SIG-M5 (cell line): ENCODE measurements at places on chromosomes 4 and X.

- no peak for DNase-seq
These were observed 88.8 kb downstream of the SORCS2 start for GRCh38 chr4:7280926-7281690.

DNA sequence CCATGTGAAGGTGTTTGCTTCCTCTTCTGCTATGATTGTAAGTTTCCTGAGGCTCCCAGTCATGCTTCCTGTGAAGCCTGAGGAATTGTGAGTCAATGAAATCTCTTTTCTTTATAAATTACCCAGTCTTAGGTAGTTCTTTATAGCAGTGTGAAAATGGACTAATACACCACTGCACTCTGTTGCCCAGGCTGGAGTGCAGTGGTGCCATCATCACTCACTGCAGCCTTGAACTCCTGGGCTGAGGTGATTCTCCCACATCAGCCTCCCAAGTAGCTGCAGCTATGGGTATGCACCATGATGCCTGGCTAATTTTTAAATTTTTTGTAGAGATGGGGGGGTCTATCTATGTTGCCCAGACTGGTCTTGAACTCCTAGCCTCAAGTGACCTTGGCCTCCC is 15.8 kb upstream of the IGFBP7 start:
- DNase-seq, result no peak

DNA sequence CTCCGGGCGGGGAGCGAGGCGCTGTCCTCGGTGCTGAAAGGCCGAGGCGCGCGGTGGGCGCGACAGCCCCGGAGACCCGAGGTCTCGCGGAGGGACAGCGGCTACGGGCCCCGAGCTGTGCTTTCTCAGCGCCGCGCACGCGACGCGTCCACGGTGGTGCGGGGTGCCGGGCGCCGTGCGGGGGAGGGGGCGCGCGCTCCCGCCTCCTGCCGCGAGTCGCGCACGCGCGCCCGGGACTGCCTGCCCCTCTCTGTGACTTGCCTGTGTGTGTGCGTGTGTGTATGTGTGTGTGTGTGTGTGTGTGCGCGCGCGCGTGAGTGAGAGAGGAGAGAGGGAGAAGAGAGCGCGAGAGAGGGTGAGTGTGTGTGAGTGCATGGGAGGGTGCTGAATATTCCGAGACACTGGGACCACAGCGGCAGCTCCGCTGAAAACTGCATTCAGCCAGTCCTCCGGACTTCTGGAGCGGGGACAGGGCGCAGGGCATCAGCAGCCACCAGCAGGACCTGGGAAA is at the start of gene GRIA2:
Gene GRIA2 (plus strand): TSS at position 358 of the 511 bp plus-strand sequence. CDS start 315 bp downstream, outside the sequence.
- DNase-seq, result no peak

DNA sequence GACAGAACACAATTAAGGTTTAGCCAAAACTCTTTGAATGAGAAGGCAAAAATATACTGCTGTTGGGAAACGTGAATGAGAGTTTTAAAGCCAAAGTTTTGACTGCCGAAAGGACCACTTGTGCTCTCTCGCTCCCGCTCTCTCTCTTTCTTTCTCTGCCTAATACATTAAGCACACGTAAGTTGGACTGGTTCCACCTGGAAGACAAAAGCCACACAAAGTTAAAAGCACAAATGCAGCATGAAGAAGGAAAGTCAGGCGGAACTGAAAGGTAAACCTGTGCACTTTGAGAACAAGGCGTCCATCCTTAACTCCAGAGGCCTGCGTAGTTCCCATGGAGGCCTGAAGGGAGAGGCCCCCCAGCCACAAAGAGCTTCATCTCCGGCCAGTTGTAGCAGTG is 1.9 kb downstream of the DCAF12L2 start:
- no peak for DNase-seq

GRCh38 chr4:119190354-119190753 is 22.2 kb upstream of the USP53 start:
- no peak for DNase-seq

GRCh38 chr4:2417226-2417764 is 1.1 kb downstream of the ZFYVE28 start:
- no peak for DNase-seq

- no peak for DNase-seq
These were observed 22.8 kb downstream of the PIGG start for GRCh38 chr4:521636-522330.

DNA sequence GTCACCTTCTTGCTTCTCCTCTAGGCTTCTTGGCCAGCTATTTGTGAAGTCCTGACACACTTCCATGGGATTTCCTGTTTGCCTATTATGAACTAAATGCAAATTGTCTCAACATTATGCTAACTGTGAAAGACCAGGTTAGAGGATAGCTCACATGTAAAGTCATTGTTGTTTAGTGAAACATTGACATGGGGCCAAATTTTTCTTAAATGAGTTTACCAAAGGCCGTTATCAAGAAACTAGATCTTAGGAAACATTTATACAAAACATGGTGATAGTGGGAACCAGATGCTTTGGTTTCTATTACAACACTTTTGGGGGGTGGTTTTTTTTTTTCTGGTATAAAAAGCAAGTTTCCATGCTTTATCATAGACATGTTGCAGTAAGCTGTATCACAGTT is 466.8 kb upstream of the FAM241A start:
- no peak for DNase-seq

GRCh38 chrX:2632533-2633504 is 58.3 kb upstream of the CD99 start:
- DNase-seq, result no peak

GRCh38 chr4:135371137-135371536 is 1169.5 kb upstream of the PABPC4L start:
- no peak for DNase-seq

DNA sequence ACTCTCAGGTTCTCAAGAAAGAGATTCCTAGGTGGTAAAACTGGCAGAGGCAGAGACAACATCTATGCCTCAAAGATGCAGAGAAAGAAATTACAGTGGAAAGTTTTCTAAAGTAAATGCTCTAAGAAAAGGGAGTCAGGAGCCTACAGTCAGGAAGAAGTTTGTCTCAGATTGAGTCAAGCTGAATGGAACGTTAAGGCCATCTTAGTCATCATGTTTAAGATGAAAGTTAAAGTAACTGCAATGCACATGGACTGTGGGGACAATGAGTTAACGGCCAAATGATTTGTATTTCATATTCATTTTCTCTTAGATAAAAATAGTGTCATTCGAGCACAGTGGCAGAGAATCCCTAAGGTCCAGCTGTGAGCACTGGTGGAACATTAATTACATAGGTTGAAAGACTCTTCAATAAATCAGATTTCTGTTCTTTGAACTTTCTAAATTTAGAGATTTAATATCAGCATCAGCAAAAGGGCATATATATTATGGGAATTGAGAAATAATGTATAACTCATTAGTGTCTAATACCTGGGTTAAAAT is 384.6 kb downstream of the DTHD1 start:
- DNase-seq, result no peak

DNA sequence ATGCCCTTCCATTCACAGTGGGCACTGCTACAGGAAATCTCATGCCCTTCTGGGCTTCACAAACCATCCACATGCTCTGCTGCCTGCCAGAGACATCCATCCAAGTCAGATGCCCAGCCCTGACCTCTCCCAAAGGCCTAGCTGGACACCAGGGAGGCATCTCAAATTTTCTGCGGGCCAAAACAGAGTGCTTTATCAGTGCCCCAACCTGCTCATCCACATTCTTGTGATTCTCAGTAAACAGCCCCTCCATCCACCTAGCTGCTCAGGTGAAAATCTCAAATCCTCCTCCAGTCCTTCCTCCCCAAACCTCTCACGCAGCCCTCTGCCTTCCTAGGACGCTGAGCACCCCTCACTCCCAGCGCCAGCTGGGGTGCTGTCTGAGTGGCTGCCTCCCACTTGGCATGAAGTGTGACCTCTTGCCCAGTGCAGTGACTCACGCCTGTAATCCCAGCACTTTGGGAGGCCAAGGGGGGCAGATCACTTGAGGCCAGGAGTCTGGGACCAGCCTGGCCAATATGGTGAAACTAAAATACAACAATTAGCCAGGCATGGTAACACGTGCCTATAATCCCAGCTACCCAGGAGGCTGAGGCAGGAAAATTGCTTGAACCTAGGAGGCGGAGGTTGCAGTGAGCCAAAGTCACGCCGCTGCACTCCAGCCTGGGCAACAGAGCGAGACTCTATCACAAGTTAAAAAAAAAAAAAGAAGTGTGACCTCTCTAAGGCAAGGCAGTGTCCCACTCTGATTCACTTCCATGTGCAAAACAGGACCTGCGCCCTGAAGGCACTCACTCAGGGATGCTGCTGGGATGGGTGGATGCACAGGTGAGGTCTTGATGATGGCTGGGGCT is 1.7 kb upstream of the AFAP1 start:
- DNase-seq, result no peak

DNA sequence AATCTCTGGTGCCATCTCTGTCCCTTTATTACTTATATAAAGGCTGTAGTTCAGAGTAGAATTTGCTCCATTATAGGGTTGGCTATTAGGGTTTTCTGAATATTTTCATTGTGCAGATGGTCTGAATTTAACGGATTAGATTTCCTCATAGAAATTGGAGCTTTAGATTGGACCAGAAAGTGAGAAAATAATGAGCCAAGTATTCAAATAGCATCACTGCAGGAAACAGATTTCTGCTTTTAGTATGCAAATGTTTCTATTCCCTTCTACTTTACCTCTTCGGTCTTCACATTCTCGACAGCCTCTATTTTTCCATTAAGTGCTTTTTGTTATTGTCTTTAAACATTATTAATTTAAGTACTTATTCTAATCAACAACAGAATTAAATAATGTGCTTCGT is 55.4 kb downstream of the TRIM2 start:
- no peak for DNase-seq

GRCh38 chr4:109040441-109040840 is 262.0 kb downstream of the COL25A1 start:
- DNase-seq, result no peak

DNA sequence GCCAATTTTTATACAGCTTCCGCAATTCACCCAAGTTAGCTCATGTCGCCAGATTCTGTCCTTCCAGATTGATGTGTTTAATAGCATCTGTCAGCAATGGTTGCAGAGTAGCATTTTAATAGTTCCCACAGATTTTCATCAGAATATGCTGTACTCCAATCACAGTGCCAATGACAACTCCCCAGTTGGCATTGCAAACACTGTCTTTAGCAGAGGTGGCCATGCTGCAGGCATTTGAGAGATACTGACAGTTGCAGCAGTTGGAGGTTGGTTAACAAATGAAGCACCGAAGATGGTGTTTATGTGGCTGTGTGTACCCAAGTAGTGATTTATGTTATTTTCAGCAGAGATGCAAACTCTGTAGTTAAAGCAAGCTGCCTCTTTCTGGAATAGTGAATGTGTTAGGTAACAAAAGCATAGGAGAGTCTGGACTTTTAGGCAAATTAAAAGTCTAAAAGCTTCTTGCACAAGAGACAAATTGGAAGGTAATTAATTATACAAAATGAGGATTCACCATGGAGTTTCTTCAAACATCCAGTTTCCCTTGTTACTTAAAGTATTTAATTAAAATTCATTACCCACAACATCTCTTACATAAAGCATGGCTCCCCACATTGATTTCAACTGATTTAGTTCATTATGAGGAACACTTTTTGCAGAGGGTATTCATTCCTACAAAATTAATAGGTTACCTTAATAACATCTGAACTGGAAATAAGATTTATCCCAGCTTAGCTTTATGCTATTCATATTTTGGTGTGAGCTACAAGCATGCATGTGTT is 65.2 kb downstream of the PARM1 start:
- DNase-seq, result no peak

DNA sequence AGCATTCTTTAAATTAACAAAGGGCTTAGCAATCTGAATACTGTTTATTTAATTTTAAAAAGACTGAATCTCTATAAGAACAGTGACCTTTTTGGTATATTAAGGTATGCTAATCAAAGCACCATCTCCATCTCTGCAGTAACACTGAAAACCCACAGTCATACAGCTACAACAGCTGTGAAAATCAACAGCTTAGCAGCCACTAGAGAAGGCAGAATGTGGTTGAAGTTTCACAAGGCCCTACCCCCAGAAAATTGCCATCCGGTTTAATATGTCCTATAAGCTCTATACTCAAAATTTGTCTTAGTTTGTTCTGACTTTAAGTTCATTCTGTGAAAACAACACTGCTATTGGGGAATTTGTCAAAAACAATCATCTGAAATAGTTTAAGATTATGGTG is 128.7 kb downstream of the OPHN1 start:
- no peak for DNase-seq

DNA sequence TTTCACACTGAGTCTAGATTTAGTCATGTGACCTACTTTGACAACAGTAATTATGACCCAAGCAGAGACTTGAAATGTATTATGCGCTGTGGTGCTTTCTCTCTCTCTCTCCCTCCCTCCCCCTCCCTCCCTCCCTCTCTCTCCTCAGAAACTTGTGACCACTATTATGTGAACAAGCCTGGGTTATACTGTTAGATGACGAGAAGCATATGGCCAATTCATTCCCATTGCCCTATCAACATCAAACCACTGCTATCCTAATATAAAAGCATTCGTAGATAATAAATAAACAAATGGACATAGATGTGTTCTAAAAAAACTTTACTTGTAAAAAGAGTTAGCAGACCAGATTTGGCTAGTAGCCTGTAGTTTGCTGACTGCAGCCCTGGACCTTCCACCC is 18.2 kb downstream of the FTHL17 start:
- DNase-seq, result no peak

DNA sequence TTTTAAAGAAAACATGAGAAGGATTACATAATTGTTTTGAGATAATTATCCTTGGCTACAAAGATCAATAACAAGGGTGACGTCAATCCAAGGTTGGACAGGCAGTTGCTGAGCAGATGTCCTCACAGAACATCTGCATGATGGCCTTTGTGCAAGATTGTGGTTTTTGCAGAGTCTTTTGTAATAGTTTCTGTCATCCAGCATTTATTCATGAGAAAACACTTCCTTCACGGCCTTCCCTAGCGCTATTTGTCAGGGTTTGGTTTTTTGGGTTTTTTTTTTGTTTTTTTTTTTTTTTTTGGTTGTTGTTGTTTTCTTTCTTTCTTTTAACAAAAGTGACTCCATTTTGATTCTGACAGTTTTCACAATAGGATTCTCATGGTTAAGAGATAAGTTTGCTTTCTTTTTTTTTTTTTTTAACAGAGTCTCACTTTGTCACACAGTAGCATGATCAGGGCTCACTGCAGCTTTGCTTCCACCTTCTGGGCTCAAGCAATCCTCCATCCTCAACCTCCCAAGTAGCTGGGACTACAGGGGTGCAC is 31.5 kb upstream of the ELF2 start:
- DNase-seq, result peak; percentile 92

DNA sequence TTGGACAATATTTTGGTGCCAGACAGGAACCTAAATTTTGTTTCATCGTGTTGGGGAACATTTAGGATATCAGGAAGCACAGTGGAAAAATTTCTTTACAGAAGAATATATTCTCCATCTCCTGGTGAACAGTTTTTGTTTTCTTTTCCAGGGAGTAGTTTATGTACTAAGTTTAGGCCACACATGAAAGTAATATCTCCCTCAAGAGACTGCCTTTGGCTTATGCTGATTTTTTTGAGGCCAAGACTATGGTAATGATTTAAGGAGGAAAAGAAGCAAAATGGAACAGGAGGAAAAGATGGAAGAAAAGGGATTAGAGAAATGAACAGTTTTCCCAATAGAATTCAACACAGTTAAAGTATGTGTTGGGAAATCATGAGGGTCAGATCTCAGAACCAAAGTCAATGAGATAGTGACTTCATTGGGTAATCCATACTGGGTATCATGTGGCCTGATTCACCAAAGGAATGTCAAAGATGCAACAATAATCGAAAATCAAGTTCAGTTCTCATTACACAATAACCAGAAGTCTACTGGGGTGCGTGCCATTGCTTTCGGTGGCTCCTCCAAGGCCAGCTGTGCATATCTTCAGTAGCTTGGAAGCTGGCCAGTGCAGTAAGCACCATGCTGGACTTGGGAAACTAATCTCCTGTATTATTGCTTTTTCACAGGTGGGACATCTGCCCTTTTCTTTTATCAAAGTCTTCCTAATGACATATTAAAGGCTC is 234.8 kb downstream of the COL25A1 start:
- no peak for DNase-seq

GRCh38 chr4:101101072-101101471 is 246.3 kb downstream of the PPP3CA start:
- no peak for DNase-seq
